ENCODE measurements at places on chromosomes 1 and 21.
A peak's percentile ranks its signal among the peaks of the same experiment; 100 is the strongest.

- no peak for DNase-seq
Measured at GRCh38 chr1:56376188-56376984, 203.0 kb downstream of the PLPP3 start.

DNA sequence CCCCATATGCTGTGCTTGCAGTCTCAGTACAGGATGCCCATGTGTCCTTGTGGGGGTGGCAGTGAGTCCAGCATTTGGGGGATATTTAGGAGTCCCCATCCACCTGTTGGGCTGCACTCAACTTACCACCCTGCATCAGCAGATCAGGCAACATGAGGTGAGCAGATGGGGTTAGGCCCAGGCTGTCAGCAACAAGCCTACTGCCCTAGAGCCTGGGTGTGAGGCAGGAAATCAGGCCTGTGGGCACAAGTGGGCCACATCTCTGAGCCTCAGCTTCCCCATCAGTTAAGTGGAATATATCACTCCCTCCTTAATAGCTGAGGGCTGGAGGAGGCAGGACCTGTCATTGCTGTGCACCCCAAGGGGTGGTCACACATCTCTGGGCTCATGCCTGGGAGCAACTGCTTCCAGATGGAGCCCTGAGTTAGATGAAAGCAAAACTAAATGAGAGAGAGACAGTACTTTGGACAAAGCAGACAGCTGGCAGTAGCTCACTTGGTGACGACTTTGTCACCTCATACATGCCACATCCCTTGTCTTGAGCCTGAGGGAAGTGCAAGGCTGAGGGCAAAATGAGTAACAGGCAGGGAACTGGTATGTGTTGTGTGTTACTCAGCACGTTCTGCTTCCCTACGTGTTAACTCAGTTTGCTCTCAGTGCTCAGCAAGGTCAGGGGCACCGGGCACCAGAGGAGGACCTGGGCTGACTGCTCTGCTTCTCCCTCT lies 48.4 kb downstream of the TRIM11 start:
- no peak for DNase-seq

- no peak for DNase-seq
Measured at GRCh38 chr1:40929155-40929554, 50.3 kb upstream of the CTPS1 start.

GRCh38 chr1:27154991-27155781 lies at the start of gene SLC9A1:
Gene SLC9A1 (minus strand): TSS chr1:27155125. CDS start chr1:27154334, 791 bp downstream.
- peak; percentile 92 for DNase-seq

GRCh38 chr1:241235256-241235897 lies 121.6 kb downstream of the RGS7 start:
- no peak for DNase-seq

DNA sequence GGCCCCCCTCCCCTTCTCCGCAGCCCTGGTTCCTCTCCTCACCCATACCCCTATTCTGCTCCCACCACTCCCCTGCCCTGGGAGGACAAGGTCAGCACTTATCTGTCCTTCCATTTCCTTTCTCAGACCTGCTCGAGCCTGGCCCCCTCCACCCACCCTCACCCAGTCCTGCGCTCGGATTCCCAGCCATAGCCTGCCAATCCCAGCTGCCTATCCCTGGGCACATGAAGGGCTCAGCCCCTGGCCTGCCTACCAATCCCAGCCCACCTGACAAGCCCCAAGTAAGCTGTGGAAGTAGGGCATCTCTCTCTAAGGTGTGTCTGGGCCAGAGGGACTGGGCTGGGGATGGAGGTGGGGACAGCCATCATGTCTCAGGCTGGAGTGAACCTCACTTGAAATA lies 5.4 kb downstream of the BLACAT1 start:
- DNase-seq = no peak

- no peak for DNase-seq
Measured at GRCh38 chr1:230002164-230002803, 64.8 kb upstream of the GALNT2 start.

DNA sequence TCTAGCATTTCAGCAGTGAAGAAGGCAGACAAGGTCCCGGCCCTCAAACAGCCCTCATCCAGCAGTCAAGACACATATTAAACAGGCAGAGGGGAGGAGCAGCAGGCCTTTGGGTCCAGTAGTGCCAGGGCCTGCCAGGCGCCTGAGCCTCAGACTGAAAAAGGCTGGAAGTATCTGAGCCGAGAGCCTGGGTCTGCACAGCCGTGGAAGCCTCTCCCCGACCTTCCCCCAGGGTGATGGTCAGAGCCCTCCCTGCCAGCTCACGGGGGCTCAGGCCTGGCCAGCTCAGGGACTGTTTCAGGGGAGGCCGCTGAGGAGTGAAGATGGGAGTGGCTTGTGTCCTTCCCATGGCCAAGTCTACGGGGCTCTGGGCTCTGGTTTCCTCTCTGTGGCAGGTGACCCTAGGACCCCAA lies 565.2 kb downstream of the PTPRU start:
- no peak for DNase-seq

- DNase-seq = no peak
Measured at GRCh38 chr1:215835951-215836350, 268.8 kb downstream of the KCTD3 start.

- no peak for DNase-seq
Measured at GRCh38 chr1:183032122-183032921, 9.1 kb downstream of the LAMC1 start.
